Right ventricle myocardium inferior (tissue), 1 donor: ENCODE measurements at places on chromosomes 1 and 21.

DNA sequence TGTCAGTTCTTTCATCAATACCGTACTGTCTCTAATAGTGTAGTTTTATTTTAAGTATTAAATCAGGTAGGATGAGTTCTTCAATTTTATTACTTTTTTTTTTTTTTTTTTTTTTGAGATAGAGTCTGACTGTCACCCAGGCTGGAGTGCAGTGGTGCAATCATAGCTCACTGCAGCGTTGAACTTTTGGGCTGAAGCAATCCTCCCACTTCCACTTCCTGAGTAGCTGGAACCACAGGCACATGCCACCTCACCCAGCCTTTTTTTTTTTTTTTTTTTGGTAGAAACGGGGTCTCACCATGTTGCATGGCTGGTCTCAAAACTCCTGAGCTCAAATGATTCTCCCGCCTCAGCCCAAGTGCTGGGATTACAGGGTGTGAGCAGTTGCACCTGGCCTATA, 44.3 kb downstream of the INAVA start:
- no peak for DNase-seq

DNA sequence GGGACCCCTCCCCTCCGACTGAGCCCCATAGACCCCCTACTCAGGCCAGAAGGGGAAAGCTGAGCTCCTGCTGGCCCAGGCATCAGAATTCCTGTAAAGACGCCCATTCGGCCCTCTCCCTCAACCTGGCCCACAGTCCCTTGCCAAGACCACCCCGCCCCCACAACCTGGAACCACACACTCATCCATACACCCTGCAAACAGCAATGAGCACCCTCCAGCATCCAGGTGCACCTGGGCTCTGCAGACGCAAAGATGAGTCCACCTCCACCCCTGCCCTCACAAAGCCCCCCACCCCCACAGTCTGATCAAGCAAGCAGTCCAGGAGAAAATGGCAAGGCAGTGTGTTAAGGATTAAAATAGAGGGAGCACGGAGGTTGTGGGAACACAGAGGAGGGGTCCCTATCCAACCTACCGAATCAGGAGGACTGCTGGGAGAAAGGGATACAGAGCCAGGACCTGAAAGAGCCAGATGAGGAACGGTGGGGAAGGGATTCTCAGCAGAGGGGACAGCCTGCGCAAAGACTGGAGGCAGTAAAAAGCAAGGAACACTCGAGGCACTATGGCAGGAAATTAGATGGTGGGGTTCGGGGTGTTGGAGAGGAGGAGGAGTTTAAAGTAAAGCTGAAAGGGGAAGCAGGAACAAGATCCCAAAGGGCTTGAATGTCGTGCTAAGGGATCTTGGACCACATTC, 67.3 kb upstream of the LAPTM5 start:
- no peak for DNase-seq

DNA sequence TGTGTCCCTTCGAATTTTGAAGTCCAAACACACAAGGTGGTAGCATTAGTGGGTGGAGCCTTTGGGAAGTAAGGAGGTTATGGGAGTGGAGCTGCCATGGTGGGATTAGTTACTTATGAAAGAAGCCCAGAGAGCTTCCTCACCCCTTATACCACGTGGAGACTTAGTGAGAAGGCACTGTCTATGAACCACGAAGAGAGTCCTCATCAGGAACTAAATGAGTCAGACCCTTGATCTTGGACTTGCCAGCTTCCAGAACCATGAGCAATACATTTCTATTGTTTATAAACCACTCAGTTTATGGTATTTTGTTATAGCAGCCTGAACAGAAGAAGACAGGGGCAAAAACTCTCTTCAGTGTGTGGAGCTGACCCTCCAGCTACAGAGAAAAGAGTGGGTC, 259.3 kb upstream of the AJAP1 start:
- DNase-seq, result no peak

GRCh38 chr21:18760247-18760646, 356.7 kb upstream of the TMPRSS15 start:
- DNase-seq, result no peak

GRCh38 chr1:36258960-36259344, 34.7 kb downstream of the THRAP3 start:
- DNase-seq, result no peak

DNA sequence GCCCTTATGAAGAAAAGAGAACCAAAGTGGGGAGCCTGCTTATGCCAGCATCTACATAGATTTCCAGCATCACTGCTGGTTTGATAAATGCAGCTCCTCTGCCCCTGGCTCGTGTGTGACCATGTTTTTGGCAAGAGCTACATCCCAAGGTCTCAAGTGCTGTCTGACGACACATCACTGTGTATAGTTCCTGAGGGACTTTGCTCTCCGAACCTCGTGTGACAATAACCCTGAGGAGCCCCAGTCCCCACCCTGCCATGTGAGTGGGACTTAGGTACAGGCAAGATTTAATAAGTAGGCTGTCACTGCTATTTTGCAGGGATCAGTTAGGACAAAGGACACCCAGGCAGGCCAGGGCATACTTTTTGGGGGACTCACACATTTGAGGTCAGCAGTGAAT, 28.8 kb upstream of the RERE start:
- DNase-seq, result no peak

DNA sequence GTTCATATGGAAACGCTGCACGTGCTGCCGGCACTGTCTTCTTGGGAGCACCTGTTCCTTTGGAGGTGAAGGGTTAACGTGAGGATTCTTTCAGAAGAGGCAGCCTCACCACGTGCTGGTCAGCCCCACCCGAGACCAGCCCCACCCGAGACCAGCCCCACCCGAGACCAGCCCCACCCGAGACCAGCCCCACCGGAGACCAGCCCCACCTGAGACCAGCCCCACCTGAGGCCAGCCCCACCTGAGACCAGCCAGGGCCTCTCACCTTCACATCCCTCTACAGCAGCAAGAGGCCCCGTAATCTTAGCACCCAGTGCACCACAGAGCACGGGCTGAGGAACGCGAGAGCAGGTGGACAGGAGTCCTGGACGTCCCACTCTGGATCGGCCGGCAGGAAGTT, 18.0 kb downstream of the PRDM16 start:
- no peak for DNase-seq

GRCh38 chr1:80021891-80022290, 1015.4 kb upstream of the ADGRL4 start:
- DNase-seq, result no peak

- DNase-seq, result no peak
Measured at GRCh38 chr1:12285496-12286143, 55.8 kb downstream of the VPS13D start.

DNA sequence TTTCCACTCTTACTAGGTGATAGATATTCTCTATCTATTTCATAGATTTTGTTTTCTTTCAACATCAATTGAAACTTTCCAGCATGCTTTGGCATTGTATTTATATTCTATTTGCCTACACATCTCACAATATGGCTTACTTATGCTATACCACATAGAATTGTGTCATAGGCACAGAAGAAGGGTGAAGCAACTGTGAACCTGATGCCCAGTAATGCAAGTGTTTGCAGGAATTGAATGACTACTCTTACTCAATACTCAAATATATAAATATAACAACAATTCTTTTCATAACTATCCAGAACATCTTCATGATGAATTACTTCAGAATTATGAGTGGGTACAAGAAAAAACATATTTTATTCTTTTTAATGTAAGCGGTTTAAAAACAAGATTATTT, 165.9 kb downstream of the PTBP2 start:
- DNase-seq, result no peak

GRCh38 chr21:36125512-36126207, 9.2 kb upstream of the CBR3 start:
- DNase-seq, result no peak

DNA sequence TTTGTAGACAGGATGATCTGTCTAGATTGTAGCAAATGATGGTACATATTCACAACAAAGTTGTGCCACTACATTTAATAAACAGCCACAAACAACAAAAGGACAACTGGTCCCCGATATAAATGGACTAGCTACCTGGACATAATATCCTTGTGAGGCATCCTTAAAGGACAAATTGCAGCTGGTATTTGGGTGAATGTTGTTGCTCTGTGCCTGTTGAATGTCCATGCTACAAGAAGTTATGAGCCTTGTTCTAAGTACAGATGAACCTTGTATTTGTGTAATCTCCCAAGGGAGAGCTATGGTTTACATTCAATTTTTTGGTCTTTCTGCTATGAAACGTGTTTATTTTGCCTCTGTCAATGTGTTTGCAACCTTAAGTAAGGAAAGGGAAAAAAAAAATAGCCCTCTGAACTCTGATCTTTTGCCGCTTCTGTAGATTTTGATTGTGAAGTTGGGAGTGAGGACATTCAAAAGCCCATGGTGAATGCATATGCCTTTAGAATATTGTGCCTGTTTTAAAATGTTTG, 26.5 kb downstream of the SFT2D2 start:
- DNase-seq, result no peak

DNA sequence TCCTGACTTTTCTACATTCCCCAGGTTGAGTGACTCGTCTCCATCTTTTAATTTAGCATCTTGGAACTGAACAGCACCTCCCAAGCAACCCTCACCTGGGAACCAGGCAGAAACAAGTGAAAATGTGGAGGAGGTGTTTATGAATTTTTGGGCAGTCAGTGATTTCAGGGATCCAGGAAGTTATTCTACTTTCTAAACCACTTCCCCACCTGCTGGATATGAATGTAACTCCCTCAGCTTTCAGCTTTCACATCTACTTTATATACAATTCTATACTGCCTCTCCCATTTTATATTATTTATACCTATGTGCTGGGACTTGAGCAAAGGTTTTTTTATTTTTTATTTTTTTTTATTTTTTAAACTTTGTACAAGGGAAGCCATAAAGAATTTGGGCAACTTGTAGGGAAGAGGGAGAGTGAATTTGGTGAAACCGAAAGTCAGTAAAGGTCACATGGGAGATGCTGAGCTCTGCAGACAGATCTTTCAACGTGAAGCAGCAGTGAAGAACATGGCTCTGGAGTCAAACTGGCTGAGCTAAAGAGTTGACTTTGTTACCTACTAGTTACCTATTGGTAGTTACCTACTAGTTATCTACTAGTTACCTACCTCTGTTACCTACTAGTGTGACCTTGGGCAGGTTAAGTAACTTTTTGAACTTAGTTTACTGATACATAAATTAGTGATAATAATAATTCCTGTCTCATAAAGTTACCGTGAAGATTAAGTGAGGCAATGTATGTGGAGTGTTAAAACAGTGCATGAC, 45.5 kb downstream of the DDR2 start:
- DNase-seq, result no peak

- DNase-seq, result peak; percentile 33
Measured at GRCh38 chr1:54347955-54348699, 58.1 kb downstream of the SSBP3 start.

DNA sequence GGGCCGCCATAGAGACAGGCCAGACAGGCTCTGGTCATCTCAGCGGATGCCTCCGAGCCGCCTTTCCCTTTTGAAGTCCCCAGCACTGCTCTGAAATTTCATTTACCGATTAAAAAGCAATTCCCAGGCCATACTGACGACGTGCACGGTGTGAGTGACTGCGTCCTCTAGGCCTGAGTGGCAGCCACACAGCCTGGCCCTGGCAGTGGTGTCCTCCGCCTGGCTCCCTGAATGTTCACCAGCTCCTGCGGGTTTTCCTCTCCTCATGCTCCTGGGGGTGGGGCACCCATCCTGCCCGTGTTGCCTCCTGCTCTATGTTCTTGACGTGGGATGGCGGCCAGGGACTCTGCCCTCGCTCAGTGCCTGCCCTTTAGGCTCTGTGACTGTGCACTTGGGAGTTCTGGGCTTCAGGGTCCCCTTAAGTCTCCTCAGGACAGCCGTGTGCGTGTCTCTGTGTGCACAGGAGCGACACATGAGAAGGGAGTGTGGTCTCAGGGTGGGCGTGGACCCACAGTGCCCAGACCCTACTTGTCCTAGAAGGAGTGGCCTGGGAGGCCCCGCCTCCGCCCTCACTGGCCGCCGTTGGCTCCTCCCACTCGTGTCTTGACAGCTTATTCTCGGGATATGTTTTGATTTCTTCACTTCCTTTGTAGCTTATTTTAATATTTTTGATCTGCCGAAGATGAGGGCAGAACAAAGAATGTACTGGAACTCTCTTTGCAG, 3.6 kb downstream of the SKI start:
- DNase-seq, result peak; percentile 88

- DNase-seq, result no peak
Measured at GRCh38 chr1:9860887-9861286, 37.1 kb upstream of the CLSTN1 start.

DNA sequence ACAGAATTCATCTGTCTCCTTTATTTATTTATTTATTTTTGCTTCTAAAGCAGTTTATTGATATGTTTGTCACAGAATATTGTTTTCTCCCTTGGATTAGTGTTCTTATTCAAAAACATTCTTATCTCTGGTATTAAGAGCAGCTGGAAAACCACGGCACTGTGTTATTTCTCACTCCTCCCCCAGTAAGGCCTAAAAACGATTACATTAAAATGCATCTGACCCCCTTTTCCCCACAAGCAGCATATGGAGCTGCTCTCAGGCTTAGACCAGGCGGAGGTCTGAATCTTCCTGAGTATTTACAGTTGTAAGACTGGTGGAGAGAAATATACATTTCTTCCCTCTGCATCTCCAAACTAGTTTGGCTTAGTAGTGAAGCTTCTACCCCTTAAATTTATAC, 86.8 kb downstream of the HLX start:
- DNase-seq, result no peak

- DNase-seq, result no peak
Measured at GRCh38 chr1:183810121-183810520, 5.2 kb downstream of the RGL1 start.

DNA sequence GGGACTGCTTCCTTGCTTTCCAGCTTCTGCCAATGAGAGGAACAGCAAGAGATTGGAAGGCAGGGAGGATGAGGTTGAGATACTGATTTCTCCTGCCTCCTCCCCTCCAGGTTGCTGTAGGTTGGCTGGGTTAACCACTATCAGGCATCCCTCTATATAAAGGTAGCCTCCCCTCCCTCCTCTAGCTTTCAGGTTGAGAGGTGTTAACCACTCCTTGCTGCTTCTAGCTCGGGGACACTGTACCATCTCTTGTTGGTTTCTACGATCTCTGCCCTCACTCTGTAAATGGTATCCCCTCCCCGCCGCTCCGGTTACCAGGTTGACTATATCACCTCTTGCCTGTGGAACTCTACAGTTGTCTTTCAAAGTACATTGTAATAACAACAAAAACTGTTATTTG, 16.7 kb downstream of the LPAR3 start:
- no peak for DNase-seq
